Hypothalamus (tissue), 51 donors: ENCODE measurements at places on chromosomes 2 and 18.

GRCh38 chr2:111226876-111227700, 106.4 kb downstream of the BCL2L11 start:
- no peak for DNase-seq

DNA sequence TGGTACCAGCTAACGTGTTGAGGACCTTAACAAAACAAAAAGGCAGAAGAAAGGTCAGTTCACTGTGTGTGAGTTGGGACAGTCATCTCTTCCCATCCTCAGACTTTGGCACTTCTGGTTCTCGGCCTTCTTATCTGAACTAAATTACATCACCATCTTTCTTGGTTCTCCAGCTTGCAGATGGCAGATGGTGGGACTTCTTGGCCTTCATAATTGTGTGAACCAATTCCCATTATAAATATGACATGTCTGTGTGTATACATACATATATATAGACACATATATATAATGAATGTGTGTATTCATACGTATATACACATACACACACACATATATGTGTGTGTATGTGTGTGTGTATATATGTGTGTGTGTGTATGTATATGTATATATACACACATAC, 301.2 kb upstream of the TRIB2 start:
- no peak for DNase-seq

DNA sequence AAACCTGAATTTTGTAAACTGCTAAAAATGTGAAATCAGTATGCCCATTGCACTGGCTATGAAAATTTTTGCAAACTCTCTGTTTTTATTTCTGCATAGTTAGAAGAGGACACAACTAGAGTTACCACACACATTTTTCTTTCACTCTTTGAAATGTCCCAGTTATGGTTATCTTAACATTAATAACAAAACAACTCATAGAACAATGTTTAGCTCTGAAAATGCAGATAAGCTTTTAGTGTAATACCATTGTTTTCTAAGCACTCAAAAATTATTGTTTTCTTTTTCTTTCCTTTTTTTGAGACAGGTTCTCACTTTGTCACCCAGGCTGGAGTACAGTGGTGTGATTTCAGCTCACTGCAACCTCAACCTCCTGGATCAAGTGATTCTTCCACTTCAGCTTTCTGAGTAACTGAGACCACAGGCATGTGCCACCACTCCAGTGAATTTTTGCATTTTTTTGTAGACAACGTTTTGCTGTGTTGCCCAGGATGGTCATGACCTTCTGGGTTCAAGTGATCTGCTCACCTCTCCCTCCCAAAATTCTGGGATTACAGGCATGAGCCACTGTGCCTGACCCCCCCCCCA, 1204.5 kb upstream of the ZEB2 start:
- no peak for DNase-seq

DNA sequence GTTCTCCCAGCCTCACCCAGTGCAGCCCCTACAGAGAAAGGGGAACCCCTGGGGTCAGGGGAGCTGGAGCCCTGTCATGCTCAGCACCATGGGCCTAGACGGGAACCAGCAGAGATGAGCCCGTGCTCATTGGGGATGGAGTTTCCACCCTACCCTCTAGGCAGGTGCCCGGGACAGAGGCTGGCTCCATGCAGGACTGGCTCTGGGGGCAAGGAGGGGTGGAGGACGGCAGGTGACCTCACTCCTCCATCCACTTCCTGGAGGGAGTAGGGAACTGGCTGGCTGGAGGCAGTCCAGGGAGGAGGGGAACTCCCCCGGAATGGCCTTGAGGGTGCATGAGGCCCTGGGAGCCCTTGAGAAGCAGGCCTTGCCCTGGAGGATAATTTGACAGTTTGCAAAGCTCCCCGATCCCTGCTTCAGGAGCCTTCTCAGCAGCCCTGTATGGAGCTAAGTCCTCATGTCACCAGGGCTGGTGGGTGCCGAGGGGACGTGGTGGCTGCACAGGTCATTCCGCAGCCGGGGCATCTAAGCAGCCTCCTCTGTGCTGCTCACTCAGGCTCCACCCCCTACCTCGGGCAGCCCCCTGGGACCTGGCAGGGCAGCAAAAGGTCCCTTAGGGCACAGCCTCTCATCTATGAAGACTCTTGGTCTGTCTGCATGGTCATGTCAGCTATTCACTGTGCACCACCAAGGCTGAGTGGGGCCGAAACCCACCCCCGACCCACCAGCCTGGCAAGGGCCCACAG, 2.1 kb downstream of the NEURL3 start:
- no peak for DNase-seq

DNA sequence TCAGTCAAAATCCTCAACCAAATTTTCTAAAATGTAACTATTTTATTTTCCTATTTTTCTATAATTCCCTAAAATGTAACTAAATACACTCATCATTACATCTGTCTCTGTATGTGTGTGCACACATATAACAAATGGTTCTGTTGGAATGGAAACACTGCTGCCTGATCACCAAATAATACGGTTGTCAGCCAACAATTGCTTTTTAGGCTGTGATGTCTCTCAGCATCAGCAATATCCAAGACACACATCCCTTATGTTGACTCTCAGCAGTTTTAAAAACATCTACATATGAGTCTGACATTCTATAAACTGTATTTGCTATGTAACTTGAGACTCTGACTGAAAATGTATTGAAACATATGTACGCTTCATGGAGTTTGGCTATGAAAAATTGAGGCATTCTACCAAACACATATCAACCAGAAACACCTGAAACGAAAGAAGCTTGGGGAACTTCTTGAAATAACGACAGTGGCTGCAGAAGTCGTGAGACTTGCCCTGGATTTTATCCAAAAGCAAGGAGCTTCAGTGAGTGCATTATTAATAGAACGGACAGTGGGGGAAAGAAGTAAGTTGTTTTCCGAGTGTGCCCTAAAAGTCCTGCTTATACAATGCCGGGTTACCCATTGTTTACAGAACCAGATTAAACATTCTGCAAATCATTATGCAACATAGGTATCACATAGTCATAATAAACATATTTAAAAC, 110.2 kb upstream of the ITGB6 start:
- no peak for DNase-seq

GRCh38 chr2:11467749-11468148, 1.8 kb upstream of the E2F6 start:
- DNase-seq, result no peak

GRCh38 chr18:5275872-5276271, 19.7 kb downstream of the ZBTB14 start:
- no peak for DNase-seq

DNA sequence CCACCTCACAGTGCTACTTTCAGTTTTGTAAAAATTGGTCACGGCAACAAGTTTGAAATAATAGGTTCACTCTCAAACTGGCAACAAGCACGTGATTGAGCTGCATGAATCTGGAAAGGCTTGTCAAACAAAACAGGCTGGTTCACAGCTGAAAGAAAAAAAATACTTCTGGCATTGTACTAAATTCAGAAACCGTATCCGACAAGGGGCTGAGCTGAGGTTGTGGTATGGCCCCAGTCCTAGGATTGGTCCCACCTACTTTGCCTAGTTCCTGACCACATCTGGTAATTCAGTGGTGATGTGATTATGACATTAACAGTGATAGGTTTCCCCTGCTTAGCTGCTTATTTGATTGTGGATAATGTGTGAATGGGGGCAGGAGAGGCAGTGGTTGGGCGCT, 326.5 kb upstream of the THUMPD2 start:
- DNase-seq, result no peak

- no peak for DNase-seq
These were observed 72.7 kb downstream of the MAP2 start for GRCh38 chr2:209496586-209496982.

- DNase-seq, result no peak
These were observed 28.7 kb upstream of the EML4 start for GRCh38 chr2:42140496-42140895.

- DNase-seq, result no peak
These were observed 22.0 kb downstream of the RASGRP3 start for GRCh38 chr2:33498291-33498956.

- DNase-seq, result no peak
These were observed 48.2 kb downstream of the SLC66A3 start for GRCh38 chr2:11203480-11203879.

GRCh38 chr2:124888431-124888830, 863.3 kb downstream of the CNTNAP5 start:
- DNase-seq, result no peak

DNA sequence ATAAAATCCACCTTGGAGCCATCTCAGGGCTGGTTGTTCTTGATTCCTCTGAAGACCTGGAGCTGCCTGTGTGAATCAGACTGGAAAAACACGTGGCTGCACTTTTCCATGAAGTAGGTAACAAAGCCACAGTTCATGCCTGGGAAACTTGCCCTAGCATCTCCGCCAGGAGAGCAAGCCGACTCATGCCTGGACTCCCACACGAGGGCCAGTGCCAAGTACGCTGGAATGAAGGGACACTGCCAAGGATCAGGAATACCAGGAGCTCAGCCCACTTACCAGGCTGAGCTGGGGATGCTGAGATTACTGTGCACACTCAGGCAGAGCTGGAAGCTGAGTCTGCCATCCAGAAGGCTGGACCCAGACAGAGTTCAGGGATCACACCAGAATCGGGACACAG, 10.9 kb upstream of the FHL2 start:
- no peak for DNase-seq

- DNase-seq, result no peak
These were observed 2091.1 kb upstream of the PIK3C3 start for GRCh38 chr18:39863916-39864315.

DNA sequence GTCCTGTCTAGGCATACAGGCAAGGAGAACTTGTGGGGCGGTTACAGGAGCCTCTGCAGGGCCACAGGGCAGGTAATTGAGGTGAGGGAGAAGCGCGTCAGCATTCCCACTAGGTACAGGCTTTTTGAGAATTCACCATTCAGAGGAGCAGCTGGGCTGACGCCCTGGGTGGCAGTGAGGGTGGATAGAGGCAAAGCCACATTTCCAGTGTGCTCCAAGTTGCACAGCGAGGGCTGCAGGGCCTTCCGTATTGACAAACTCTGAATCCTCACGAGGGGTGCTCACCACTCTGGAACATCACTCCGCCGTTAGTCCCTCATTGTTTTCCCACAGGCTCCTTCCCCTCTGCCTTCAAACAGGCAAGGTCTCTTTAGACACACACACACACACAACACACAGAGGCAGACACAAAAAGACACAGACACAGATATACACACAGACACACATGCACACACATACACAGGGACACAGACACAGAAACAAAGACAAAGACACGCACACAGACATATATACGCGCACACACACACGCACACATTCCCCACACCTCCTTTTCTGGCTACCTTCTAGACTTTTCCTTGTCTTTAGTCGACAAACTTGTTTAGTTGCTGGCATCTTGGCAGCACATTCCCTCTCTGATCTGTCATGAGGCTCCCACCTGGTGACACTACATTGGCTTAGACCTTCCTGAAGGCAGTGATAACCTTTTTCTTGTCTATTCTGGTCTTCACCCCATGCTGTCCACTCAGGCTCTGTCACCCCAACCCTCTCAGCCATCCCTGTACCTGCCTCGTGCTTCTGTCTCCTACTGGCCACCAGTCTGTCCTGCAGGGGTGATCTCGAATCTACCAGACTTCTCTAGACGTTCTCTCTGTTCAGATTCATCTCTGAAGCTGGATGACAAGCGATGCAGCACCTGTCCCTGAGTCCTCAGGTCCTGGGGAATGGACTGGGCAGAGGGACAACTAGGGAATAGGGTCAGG, 136.8 kb downstream of the ALPK2 start:
- no peak for DNase-seq

DNA sequence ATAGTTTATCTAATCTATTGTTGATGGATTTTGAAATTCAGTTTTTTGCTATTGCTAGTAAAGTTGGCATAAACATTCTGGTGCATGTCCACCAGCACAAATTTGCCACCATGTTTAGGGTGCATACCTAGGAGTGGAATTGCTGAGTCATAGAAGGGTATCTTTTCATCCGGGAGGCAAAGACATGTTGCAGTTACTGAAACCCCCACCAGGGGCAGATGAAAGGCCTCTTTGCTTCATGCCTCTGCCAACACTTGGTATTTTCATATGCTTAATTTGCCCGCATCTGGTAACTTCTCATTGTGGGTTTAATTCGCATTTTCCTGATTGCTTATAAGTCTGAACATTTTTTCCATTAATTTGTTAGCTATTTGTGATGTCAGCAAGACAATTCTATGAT, 8.2 kb downstream of the DCC start:
- DNase-seq, result no peak
